H4 (cell line): ENCODE measurements at places on chromosomes 2 and 18.
A peak's percentile ranks its signal among the peaks of the same experiment; 100 is the strongest.

DNA sequence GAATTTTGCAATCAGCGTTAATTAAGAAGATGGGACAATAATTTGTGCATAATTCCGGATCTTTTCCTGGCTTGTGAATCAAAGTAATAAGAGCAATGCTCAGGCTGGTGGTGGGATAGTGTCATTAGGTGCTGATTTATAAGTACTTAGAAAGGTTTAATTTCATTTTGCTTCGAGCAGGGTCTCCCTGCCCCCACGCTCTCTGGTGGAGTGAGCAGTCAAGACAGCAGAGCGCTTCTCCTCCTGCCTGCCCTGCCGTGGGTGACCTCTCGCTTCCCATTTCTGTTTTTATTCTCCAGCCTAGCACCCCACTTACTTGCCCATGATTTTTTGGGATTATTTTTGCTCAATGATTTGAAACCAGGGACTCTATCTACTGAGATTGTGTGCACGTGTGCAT is 7.1 kb downstream of the ASB18 start:
- no peak for DNase-seq

- DNase-seq = peak; percentile 40
Measured at GRCh38 chr2:77479395-77479794, 42.8 kb downstream of the LRRTM4 start.

- no peak for DNase-seq
Measured at GRCh38 chr18:14179306-14179705, 47.1 kb upstream of the ZNF519 start.

GRCh38 chr18:21315741-21316197 is 73.7 kb downstream of the GREB1L start:
- DNase-seq = no peak

DNA sequence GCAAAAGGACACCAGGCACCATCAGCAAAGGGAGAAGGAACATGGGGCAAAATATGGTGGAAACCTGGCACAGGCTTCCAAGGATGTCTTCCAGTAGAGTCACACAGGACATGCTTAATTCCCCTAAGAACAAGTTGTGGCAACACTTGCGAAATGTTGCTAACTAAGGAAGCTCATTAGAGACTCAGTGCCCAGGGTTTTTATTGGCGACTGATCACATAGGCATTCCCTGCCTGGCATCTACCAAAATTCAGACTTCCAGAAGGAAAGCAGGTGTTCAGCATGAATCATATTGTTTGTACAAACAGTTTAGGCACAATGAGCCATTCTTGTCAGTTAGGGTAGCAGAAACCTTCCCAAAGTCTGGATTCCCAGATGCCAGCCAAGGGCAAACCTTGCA is 25.7 kb downstream of the SLC4A1AP start:
- no peak for DNase-seq

DNA sequence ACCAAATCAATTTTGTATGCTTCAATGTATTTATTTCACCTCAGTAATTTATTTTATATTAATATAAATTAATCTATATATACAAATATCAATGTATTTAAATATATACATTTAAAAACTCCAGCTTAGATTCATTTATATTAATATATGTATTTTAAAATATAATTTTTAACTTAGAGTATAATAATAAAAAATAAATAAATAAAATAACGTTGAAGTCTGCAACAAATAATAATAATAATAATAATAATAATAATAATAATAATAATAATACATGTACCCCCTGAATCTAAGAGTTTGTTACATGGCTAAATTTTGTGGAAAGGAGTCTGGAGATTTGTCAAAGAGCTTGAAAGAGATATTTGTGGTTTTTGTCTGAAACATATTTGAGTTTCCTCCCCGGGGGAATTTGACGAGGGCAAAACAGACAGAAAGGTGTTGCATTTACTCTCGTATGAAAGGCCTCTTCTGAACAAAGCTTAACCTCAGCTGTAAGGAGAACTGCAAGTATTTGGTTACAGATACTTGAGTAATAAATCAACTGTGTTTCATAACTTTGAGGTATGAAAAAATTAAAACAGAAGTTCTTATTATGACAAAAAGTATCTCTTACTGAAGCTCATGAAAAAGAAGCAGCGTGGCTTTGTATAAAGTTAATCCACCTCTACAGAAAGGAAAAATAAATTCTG is 93.4 kb downstream of the CDH19 start:
- no peak for DNase-seq

DNA sequence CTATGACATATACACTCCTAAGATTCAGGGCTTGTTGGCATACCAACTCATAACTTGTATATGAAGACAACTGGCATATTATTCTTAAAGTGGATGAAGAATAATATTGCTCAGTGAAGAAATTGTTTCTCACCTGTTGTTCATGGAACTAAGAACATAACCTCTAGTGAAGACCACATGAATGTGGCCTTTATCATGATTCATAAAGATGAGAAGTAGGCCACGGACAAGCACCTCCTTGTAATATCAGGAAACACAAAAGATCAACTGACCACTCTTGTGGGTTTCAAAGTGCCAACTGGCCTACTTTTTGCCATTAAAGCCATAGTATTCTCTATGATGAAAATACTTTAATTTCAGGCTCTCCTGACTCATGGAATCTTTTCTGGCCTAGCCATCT is 407.4 kb downstream of the GRB14 start:
- no peak for DNase-seq

DNA sequence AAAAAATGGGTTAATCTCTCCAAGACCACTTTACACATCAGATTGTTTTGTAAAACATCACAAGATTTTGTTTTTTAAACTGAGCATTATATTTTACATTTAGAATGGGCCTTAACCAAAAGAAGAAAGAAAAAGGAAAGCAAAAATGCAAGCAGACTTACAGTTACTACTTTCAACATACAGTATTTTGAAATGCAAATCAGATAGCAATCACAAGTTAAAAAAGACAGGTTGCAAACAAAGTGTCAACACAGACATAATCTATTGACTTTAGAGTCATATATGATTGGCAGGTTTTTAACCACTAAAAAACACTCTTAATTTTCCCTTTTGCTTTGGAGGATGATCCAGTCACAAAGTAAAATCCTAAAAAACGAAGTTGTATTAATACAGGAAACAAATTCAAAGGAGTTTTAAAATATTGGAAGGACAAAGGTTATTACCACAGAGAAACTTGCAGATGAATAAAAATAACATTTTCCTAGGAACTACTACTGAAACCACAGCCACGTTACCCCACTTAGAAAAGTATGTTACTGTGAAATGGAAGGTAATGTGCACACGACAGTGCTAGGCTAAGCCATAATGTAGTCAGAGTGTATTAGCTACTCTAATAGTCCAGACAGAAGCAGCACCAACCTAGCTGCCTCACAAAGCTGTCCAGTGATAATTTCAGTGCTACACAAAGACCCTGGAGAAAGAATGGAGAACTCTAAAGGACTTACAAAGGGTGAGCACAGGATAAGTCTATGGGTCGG is 22.9 kb downstream of the DARS1 start:
- no peak for DNase-seq
